ENCODE measurements at places on chromosomes 2 and 18.

- no peaks in the 10 kb centered on the region for H3K36me3 ChIP-seq
- no peak for DNase-seq
- no peak overlapping the region for H3K27ac ChIP-seq
- no peak overlapping the region for H3K4me3 ChIP-seq
Observed at GRCh38 chr2:179726461-179727180, 134.8 kb downstream of the ZNF385B start.

- H3K27me3 ChIP-seq, result no peaks in the 10 kb centered on the region
- no peak overlapping the region for H3K4me3 ChIP-seq
- DNase-seq, result no peak
Observed at GRCh38 chr2:185316383-185316782, 422.2 kb upstream of the FSIP2 start.

- H3K27me3 ChIP-seq, result no peaks in the 10 kb centered on the region
- no peaks in the 10 kb centered on the region for H3K36me3 ChIP-seq
- H3K4me3 ChIP-seq, result no peak overlapping the region
Observed at GRCh38 chr18:13577091-13577697, 149.2 kb downstream of the FAM210A start.

- no peak overlapping the region for H3K4me3 ChIP-seq
- H3K4me1 ChIP-seq, result no peaks in the 10 kb centered on the region
- H3K36me3 ChIP-seq, result no peaks in the 10 kb centered on the region
- H3K27ac ChIP-seq, result no peak overlapping the region
Observed at GRCh38 chr2:7448578-7449264, 531.5 kb downstream of the RNF144A start.

- peaks cover 3% of the 10 kb centered on the region for H3K4me1 ChIP-seq
- no peaks in the 10 kb centered on the region for H3K27me3 ChIP-seq
- no peak overlapping the region for H3K4me3 ChIP-seq
- DNase-seq, result no peak
Observed at GRCh38 chr2:160941290-160941846, 218.9 kb upstream of the TANK start.

DNA sequence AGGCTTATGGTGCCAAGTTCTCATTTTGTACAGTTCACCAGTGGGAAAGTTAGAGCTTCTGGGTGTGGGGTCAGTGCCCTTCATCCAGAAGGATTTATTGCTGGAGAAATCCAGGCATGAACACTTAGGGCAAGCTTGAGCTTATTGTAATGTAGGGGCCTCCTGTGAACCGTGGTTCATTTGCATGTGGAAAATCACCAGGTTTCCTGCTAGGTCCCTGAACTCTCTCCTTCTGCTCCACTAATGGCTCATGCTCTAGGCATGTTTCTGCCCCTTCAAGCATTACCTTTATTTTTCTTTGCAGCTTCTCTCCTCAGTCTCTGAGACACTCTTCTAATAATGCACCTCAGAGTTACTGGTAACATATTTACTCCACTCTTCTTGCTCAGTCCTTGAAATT lies 79.3 kb upstream of the FAM98A start:
- H3K4me1 ChIP-seq, result no peaks in the 10 kb centered on the region
- DNase-seq, result no peak
- H3K27ac ChIP-seq, result no peak overlapping the region
- H3K36me3 ChIP-seq, result no peaks in the 10 kb centered on the region
- no peaks in the 10 kb centered on the region for H3K27me3 ChIP-seq
- H3K4me3 ChIP-seq, result no peak overlapping the region

GRCh38 chr2:234261736-234262135 lies 211.2 kb downstream of the SPP2 start:
- no peak for DNase-seq
- no peak overlapping the region for H3K4me3 ChIP-seq
- no peaks in the 10 kb centered on the region for H3K36me3 ChIP-seq
- no peaks in the 10 kb centered on the region for H3K27me3 ChIP-seq

DNA sequence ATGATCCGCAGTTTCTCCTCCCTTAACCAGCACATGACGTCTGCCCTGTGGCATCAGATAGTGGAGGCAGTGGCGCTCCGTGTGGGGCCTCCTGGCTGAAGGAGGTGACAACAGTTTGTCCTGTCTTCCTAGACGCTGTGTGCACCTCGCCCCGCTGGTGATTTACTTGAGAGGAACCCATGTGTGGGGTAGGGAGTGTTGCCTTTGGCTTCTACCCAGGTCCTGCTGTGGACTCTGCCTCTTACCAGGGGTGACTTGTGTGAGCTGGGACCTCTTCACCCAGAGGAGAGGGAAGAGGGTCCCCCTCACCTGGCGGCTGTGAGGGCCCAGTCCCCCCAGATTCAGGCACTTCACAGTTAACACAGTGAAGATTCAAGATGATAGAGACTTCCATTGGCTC lies 77.6 kb downstream of the TMEM18 start:
- no peaks in the 10 kb centered on the region for H3K36me3 ChIP-seq
- no peak overlapping the region for H3K4me3 ChIP-seq
- DNase-seq, result no peak

DNA sequence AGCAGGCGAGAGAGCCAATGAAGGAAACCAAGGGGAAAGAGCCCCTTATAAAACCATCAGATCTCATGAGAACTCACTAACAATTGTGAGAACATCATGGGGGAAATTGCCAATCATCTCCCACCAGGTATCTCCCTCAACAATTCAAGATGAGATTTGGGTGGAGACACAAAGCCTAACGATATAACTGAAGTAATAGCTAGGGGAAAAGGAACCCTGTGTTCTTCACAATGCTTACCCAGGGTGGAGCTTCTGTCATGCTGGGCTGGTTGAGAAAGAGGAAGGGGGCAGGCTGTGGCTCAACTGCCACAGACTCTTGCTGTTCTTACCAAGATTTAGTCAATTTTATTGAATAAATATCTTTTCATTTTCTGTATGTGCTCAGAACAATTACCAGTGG lies 392.1 kb upstream of the HS6ST1 start:
- H3K27ac ChIP-seq, result no peak overlapping the region
- H3K36me3 ChIP-seq, result no peaks in the 10 kb centered on the region
- no peaks in the 10 kb centered on the region for H3K27me3 ChIP-seq
- H3K4me3 ChIP-seq, result no peak overlapping the region

DNA sequence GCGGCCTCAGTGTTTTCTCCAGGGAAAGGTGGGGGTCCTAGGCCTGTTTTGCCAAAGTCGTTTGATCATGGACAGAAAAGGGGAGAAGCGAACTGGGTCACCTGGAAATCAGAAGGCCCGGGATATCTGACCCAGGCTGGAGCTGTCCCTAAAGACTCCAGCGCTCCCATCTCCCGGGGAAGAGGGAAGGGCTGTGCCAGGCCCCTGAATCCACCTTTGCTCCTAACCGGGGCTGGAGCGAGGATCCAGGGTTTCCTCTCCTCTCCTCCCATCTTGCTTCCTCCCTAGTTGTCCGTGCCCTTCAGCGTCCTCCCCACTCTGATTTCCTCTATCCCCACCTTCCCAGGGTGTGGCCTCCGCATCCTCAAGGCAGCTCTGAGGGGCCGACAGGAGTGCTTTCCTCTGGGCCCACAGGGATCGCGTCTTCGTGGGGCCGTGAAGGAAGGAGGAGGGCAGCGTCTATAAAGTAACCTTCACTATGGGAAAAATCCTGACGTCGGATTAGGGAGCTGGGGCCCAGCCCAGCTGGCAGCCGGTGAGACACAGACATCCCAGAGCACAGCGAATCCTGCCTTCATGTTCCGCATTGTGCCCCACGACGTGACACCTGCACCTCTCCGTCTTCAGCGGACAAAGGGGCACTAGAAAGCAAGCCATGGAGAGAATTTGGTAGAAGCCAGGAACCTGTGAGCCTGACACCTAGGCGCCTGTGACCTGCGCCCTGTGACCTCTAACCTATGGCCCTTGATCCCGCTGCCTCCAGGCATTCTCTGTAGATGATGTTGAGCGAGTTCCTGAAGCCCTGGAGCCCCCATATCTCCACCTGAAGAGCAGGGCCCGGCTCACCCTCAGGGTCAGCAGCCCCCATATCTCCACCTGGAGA lies 212.7 kb upstream of the SALL3 start:
- no peaks in the 10 kb centered on the region for H3K27me3 ChIP-seq
- no peak overlapping the region for H3K4me3 ChIP-seq
- no peak overlapping the region for H3K27ac ChIP-seq
- no peaks in the 10 kb centered on the region for H3K36me3 ChIP-seq

DNA sequence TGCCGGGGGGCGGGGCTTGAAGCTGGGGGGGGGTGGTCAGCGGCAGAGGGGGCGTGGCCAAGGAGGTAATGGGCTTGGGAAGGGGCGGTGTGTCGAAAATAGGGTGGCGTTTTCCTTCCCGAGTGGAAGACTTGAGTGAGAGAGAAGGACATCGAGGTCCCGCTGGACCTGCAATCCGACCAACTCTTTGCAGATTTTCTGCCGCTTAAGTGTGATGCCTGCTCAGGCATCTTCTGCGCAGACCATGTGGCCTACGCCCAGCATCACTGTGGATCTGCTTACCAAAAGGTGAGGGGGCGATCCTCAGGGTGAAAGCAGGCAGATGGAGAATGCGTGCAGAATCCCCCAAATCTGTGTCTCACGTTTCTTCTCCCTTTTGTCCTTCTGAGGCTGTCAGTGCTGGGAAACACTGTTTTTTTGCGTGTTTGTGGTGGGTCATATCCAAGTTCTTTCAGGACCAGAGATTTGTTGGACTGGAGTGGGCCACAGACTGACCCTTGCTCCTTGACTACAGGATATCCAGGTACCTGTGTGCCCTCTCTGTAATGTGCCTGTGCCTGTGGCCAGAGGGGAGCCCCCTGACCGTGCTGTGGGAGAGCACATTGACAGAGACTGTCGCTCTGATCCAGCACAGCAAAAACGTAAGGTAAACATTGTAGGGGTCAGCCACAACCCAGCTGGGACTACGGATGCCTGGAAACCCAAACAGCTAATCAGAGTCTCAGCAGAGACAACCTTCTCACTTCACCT lies 727 bp downstream of the ZFAND2B start:
- peak overlapping the region; percentile 55 for H3K4me3 ChIP-seq
- H3K27me3 ChIP-seq, result no peaks in the 10 kb centered on the region
- H3K27ac ChIP-seq, result no peak overlapping the region
- no peak for DNase-seq
- H3K36me3 ChIP-seq, result no peaks in the 10 kb centered on the region

DNA sequence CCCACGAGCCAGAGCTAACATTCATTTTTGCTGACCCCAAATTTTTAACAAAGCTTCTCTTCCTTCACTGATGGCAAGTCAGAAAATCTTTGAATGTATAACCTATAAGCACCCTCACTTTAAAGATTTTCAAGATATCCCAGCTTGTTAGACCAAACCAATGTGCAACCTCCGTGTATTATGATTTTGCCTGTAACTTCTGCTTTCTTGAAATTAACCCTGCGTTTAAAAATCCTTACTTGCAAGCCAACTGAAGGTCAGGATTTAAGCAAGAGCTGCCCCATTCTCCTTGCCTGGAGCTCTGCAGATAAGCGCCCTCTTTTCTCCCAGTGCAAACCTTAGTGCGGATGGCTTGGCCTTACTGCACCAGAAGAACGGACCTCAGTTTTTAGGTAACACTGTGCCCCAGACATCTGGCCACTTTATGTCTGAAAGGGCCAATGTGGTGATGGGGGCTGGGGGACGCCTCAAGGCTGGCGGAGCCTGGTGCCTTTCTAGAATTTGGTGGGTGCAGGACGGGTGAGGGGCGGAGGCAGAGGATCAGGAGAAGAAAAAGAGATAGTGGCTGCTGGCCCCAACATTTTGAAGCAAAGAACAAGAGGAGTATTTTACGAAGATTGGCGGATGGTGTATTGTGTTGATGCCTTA lies 805 bp upstream of the TNFRSF11A start:
- H3K27ac ChIP-seq, result no peak overlapping the region
- H3K36me3 ChIP-seq, result no peaks in the 10 kb centered on the region
- H3K4me1 ChIP-seq, result no peaks in the 10 kb centered on the region
- no peak overlapping the region for H3K4me3 ChIP-seq
- no peaks in the 10 kb centered on the region for H3K27me3 ChIP-seq

DNA sequence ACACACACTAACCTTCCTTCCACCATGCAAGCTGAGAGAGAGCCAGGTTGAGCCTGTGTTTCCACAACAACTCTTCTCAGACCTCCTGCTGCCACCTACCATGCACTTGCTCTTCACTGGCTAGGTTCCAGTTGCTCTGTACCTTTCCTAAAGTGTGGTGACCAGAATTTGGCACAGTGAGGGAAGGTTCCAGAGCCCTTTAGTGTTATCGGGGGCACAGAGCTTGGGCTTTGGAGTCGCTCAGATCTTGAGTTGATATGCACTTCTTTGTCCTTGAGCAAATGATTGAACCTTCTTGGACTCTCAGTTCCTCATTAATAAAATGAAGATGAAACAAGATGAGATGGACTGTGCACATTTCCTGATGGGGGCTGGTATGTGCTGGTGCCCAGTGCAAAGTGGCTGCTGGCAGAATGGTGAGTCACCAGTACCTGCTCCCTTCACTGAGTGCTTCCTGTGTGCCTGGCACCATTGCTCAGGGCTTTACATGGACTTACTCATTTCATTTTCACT lies 47.1 kb downstream of the NEDD4L start:
- no peaks in the 10 kb centered on the region for H3K4me1 ChIP-seq
- H3K4me3 ChIP-seq, result no peak overlapping the region
- DNase-seq, result no peak
- no peaks in the 10 kb centered on the region for H3K36me3 ChIP-seq

GRCh38 chr2:120984046-120984445 lies 248.4 kb downstream of the GLI2 start:
- peaks cover 3% of the 10 kb centered on the region for H3K36me3 ChIP-seq
- H3K27me3 ChIP-seq, result no peaks in the 10 kb centered on the region
- no peak overlapping the region for H3K27ac ChIP-seq
- no peaks in the 10 kb centered on the region for H3K4me1 ChIP-seq

GRCh38 chr2:130762910-130763385 lies 7.6 kb downstream of the AMER3 start:
- H3K27ac ChIP-seq, result no peak overlapping the region
- no peaks in the 10 kb centered on the region for H3K27me3 ChIP-seq
- H3K4me3 ChIP-seq, result no peak overlapping the region
- no peaks in the 10 kb centered on the region for H3K36me3 ChIP-seq
- no peaks in the 10 kb centered on the region for H3K4me1 ChIP-seq
- DNase-seq, result no peak

- H3K27ac ChIP-seq, result no peak overlapping the region
- no peaks in the 10 kb centered on the region for H3K36me3 ChIP-seq
- H3K4me3 ChIP-seq, result no peak overlapping the region
- H3K27me3 ChIP-seq, result no peaks in the 10 kb centered on the region
Observed at GRCh38 chr2:23602116-23602515, 217.1 kb downstream of the KLHL29 start.

GRCh38 chr18:43571078-43571689 lies 293.9 kb upstream of the SYT4 start:
- H3K27me3 ChIP-seq, result no peaks in the 10 kb centered on the region
- no peaks in the 10 kb centered on the region for H3K36me3 ChIP-seq
- DNase-seq, result no peak
- H3K27ac ChIP-seq, result no peak overlapping the region
- no peaks in the 10 kb centered on the region for H3K4me1 ChIP-seq

All from aorta (tissue), 5 donors.